ENCODE measurements at places on chromosomes 2 and 18. TPM values are rescaled to one million over a fixed set of nuclear protein-coding genes. Genes with fewer than 3 reads are reported as not detected.

DNA sequence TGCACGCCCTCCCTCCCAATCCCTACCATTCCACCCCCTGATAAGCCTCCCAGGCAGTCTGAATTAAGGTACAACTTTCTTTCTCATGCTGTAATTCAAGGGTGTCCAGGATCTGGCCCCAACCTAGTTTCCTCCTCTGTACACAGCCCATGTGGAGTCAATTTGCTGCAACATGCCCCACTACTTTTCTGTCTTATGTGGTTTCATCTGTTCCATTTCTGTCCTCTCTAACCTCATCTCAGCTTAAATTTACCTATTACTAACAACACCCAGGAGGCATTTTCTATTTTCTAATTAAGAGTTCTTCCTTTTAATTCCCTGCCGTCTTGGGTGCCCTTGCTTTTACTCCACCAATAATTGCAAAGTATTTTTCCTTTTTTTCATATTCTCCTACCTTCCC, 10.0 kb downstream of the PPP4R1 start:
- no peak for DNase-seq

DNA sequence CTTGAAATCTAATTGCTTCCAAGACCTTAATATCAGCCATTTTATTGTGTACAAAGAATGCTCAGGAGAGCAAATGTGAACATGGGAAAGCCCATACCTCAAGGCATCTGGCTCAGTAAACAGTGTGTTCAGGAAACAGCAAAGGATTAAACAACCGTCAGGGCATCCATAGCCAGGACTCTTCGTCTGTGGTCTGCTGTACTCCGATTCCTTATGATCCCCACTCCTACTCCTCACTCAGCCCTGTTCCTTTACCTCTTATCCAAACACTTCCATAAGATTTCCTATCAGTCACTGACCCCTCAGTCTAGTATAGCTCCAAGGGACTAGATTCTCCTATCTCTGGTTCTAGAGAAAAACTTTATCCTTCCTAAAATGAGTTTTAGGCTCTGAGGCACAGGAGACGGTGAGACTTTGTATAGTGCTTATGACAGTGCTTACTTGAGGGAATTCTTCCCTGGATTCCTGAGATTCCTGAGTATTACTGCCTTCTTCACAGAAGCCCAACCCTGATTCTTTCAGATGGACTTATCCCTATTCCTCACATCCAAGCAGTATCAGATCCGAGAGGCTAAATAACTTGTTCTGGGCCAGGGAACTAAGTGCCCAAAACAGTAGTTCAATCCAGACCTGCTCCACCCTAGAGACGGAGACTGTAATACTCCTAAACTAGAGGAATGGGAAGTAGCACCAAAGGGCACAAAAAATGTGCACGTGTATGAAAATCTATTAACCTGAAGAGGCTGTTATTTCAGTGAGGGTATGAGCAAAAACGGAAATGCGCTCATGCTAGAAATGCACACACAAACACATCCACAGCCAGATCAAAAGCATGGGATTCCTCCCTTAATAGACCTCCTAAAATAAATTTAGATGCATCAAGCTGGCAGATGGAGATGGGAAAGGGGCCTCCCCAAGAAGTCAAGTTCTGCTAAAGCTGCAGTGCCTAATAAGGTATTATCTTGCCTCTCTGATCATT, 42.1 kb upstream of the SIGLEC15 start:
- DNase-seq, result no peak

HSPD1 gene
- total RNA-seq, result 409 TPM

GRCh38 chr2:42327125-42327524, 33.9 kb downstream of the COX7A2L start:
- DNase-seq, result no peak

KCNJ13 gene
- total RNA-seq, result 0.89 TPM

DNA sequence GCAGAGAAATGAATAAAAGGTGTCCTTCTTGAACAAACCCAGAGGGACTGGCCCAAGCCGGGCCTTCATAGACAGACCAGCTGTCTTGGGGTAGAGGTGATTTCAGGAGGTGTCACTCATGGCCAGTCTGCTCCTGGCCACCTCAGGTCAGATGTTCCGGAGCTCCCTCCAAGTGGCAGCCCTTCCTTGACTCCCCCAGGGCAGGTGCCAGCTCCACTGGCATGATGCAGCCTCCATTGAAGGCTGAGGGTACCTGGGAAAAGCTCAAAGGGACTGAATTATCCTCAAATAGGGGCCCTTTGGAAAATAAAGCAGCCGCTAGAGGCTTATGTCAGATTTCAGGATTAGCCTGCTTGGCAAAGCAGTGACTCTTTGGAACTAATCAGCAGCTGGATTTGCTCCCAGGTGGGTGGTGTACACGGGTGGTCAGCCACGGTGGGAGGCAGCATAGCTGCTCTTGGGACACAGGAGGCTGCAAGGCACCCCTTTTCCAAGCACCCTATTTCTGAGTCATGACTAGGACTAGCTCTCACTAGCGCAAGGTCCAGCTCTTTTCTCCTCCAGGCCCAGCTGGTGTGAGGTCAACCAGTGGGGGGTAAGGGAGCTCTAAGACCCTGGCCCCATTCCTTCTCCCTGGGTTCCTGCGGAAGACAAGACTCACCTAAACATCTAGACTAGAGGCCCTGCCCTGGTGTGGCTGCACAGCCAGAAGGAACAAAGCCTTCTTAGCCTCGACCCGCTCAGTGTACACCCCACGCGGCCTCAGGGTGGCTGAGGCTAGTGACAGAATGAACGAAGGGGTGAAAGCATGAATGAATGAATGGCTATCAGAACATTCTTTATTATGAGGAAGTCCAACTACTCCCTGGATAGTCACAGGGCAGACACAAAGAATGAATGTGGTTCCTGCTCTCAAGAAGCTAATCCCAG, 29.3 kb downstream of the HS1BP3 start:
- DNase-seq, result no peak
